Retinal pigment epithelial cell (primary cell): ENCODE measurements at places on chromosomes 5 and 9.

DNA sequence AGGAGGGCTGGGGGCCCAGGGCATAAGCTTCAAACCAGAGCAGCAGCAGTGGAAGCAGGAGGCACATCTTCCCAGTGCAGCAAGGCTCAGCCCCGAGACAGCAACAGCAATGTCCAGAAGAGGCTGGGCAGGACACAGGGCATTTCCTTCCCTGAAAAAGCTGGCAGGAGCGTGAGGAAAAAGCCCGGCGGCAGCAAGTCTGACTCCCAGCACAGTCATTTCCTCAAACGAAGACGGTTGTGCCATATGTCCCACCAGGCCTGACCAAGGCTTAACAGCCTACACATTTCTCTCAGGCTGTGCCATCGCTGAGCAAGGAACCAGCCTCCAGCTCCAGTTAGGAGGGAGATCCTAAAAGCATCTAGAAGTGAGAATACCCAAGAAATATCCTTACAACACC, 74.5 kb downstream of the APTX start:
- no peak for DNase-seq

DNA sequence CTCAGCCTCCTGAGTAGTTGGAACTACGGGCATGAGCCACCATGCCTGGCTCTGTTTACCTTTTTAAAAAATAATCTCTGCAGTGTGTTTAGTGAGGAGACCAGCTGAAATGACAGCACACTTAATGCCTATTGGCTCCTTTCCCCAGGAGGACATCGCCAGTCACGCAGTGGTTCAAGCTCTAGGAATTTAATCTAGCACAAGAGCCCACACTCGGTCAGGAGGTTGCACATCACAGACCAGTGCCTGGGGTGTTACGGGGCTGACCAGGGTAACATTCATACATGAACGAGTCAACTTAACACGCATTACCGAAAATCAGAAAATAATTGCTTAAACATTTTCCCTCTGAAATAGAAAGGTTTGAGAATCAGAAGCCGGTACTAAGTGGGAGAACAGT, 217.0 kb downstream of the GOLPH3 start:
- no peak for DNase-seq

DNA sequence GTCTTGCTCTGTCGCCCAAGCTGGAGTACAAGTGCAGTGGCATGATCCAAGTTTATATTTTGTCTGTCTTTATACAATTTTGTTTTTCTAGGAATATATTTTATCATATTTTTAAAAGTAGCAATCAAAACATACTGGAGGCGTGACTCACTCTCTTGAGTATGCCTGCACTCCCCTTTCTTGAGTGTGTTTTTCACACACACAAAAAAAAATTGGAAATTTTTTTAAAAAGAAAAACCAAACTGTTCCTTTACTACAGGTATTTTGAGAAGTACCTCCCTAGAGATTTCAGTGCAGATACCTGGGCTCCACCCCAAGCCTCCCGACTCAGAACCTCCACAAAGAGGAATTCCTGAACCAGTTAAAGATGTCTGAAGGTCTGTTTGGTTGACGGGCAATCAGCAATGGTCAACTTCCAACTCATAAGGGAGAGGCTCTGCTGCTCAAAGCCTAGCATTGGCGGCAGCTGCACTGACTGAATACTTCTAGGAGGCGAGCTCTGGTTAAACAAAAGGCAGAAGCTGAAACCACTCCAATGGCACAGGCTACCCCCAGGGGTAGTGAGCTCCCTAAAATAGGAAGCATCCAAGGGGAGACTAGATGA, 27.4 kb downstream of the PDE6A start:
- DNase-seq = no peak

DNA sequence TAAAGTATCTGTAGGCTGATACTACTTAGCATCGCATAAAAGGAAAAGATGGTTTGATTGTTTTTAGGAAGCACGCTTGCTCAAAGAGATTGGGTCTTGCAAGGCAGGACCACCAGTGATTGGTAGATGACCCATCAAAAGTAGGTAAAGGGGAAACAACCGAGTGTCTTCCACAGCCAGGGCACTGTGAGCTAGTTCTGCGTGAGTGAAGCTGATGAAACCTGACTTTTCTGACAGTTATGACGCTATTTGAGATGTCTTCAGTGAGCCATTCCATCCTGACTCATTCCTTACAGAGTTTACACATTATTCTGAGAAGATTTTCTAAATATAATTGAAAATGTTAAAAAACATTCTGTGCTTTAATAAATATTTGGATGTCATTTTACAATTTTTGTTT, 49.7 kb downstream of the BASP1 start:
- DNase-seq = no peak

GRCh38 chr9:135705376-135705775, 3.4 kb downstream of the KCNT1 start:
- no peak for DNase-seq
